ENCODE measurements at places on chromosomes 11 and 22. TPM values are rescaled to one million over a fixed set of nuclear protein-coding genes. Genes with fewer than 3 reads are reported as not detected.

Gene AMOTL1
- total RNA-seq: 52.3 TPM

Gene MFRP
- not detected for total RNA-seq

Gene MS4A18
- total RNA-seq: not detected

Gene ZNF70
- 9.7 TPM for total RNA-seq

Gene SLC37A2
- 1.9 TPM for total RNA-seq

Gene GAB4
- total RNA-seq: not detected

Gene C22orf42
- not detected for total RNA-seq

Gene RAB39A
- 33.2 TPM for total RNA-seq

Gene GAS2
- total RNA-seq: 12.5 TPM

Gene MARK2
- total RNA-seq: 33.5 TPM

Gene RASL10A
- 21.3 TPM for total RNA-seq

Gene TOP3B
- total RNA-seq: 49.1 TPM

Gene OR5P2
- total RNA-seq: not detected

Gene DRD4
- 0.31 TPM for total RNA-seq

Gene SAA1
- total RNA-seq: not detected

Gene ADORA2A
- total RNA-seq: 11.0 TPM

Gene PATE2
- total RNA-seq: 1.9 TPM

Gene CRYBA4
- not detected for total RNA-seq

Gene ZDHHC13
- total RNA-seq: 41.6 TPM

Gene OR52N1
- total RNA-seq: 0.94 TPM

Gene PAFAH1B2
- 156 TPM for total RNA-seq
